ENCODE measurements at places on chromosomes 6 and 20.

GRCh38 chr6:109834131-109834530 lies 143.0 kb downstream of the FIG4 start:
- no peak for DNase-seq

DNA sequence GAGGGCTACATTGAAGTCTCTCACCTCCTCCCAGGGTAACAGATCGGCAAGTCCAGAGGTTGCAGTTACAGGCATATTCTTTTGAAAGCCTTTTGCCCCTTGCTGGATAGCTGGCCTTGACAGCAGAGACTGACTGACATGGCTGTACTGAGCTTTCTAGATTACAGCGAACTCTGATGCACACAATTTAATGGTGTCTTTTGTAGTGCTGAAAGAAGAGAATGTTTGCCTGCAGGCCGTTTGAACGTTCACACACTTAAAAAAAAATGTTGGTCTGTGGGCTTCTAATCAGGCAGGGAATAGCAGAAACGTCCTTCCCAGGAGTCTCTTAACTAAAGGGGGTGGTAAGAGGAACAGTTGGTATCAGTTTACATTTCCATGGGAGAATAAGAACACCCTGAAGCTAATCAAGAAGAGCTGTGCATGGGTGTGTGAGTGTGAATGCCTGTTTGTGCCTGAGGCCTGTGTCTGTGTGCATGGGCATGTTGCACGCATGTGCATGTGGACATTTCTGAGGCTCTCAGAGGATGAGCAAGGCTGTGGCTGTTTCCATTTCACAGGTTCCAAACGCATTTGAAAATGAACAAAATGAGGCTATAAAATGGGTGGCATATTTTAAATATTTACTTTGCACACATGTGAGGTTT lies 213.9 kb upstream of the SSTR4 start:
- no peak for DNase-seq

GRCh38 chr6:156449569-156449968 lies 327.6 kb upstream of the ARID1B start:
- no peak for DNase-seq

GRCh38 chr6:167547328-167547692 lies 222.4 kb downstream of the TTLL2 start:
- DNase-seq: no peak

DNA sequence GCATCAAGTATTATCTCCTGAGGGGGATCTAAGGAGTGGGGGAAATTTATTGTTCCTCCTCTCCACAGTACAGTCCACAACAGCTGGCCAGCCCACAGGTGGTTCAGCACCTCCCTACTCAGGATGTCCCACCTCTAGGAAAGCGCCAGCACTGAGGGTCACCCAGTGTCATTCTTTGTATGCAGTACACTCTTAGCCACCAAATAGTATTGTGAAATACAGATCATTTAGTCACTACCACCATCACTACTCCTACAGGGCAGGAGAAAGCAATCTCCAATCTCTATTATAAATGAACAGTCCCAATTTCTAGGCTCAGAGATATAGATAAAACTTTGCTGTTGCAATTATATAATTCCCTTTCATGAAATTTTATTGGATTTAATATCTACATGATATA lies 6.3 kb upstream of the ZNF76 start:
- DNase-seq: no peak

DNA sequence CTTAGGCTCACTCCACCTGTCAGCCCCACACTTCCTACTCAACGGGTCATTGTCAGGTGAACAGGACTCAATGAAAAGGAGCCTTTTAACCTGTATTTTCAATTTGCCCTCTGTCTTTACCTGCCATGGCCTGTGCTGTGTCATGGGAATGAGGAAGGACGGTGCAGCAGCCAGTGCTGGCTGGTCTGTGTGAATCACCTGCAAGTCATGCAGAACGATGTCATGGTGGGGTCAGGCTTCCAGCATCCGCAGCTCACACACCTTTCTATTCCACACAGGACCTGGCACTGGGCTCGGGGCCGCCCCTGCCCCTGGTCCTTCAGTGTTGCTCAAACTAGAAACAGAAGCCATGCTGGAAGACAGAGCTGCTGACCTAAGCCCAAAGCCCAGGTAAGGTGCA lies 188.7 kb upstream of the GMDS start:
- DNase-seq: no peak

GRCh38 chr6:389622-390021 lies 1.9 kb upstream of the IRF4 start:
- DNase-seq: no peak

GRCh38 chr6:100613656-100614055 lies 148.9 kb upstream of the SIM1 start:
- DNase-seq: no peak

- DNase-seq: no peak
Measured at GRCh38 chr20:41854765-41855164, 236.6 kb upstream of the CHD6 start.

DNA sequence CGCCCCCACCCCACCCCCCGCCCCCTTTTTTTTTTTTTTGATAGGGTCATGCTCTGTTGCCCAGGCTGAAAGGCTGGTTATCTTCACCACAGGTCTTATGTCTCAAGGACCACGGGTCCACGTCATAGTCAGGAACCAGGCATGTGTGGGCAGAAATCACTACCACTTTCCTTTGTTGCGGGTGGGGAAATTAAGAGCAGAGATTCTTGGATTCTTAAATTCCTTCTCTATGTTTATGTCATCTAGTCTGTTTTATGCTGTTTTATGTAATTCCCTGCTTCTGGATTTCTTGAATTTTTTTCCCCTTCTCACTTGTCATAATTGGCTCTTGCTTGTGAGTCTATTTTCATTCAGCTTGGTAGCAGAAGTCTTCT lies 25.8 kb upstream of the PLCG1 start:
- no peak for DNase-seq

All from smooth muscle cell of the brain vasculature (primary cell).